ENCODE measurements at places on chromosomes 5 and 9.

DNA sequence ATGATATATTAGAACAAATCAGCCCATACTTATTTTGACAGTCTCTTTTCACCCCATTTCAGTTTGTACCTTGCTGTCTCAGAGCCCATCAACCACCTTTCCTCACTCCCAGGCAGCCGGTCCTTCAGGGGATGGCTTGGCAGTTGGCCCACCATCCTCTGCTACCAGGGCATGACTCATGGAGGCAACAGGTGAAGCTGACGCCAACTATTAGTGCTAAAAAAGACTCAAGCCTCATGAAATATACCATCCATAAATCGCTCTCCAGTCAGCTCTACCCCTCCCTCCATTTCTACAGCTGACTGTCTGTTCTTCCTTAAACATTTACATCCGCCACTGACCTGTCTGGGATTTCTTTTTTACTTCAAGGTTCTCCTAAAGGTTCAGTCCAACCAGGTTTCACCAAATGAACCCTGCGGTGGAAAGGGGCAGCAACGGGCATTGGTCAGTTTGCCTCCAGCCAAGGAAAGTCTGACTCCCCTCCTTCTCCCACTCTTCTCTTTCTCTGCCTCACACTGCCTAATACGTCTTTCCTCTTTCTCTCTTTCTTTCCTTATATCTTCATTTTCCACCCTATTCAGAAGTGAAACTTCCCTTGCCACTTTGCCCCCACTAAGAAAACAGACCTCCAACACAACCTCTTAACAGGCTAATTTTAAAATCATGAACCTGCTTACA, 439.1 kb downstream of the RAB3C start:
- DNase-seq, result no peak

GRCh38 chr9:127803507-127804352, 1.0 kb downstream of the FPGS start:
- DNase-seq, result no peak

GRCh38 chr9:133257465-133257956, 17.5 kb downstream of the ABO start:
- DNase-seq, result no peak

DNA sequence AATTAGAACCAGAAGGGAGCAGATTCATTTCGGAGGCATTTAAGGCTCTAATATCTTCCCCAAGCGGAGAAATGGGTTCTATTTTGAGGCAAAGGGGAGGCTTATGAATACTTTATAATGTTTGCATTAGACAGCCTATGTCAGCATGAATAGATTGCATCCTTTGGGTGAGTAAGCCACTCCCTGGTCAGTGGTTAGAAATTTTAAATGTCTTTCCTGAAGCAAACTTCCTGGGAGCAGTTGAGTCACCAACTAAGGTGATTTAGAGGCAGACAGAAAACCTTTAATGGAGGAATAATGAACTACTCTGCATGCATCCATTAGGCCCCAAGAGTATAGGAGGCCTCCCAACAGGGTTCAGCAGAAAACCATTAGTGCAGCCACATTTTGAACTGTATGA, 204.9 kb downstream of the ELAVL2 start:
- DNase-seq, result no peak

GRCh38 chr9:120441426-120442307, 138.3 kb downstream of the CDK5RAP2 start:
- DNase-seq, result no peak

- no peak for DNase-seq
Measured at GRCh38 chr5:78397831-78398230, 37.4 kb downstream of the SCAMP1 start.

GRCh38 chr9:12826924-12827565, 52.2 kb downstream of the LURAP1L start:
- no peak for DNase-seq

DNA sequence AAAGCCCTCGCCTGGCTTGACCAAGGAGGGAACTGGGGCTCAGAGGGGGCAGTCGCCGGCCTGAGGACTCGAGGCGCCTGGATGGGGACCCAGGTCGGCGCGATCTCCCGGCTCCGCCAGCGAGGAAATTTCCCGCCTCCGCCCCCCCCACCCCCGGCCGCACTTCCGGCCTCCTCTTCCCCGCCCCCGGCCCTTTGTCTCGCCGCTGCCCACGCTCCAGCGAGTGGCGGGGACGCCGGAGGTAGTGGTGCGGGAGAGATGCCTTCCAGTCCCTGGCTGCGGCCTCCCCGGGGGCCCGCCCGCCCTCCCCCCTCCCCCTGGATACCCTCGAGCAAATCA, 448 bp upstream of the GPRIN1 start:
- DNase-seq, result no peak

DNA sequence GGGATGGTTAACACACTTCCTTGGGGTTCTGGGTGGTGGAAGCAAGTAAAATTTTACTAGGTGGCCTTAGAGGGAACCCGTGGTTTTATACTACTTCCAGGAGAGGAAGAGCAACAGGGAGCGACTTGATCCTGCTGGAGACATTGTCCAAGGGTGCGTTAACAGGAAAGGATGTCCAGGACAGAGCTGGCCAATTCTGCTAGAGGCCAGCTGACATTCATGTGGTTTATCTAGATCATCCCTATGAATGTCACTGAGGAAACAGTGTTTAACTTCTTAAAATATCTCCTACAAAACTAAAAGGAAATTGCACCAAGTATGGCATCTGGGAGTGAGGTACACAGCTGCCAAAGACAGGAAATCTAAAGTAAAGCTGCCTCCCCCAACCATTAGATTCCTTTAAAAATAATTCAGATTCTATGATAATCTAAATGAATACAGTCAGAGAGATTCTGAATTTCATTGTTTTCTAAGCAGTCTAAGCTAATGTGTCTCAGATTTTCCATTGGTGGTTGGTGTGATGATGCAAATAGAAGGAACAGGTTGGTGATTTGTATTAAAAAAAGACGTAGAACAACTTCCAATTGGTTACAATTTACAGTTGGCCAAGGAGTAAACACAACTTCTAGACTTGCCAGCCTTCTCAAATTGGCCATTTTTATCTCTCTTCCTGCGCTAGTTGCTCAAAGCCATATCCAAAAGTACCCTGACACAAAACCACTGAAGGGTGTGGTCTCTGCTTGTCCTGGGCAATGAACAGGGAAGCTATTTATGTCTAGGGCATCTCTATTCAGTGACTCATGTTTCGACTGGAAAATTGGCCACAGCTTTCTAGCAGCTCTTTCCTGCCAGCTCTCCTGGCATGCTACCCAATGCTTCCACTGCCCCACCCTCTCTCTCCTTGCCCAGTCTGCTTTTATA, 574.7 kb upstream of the MEF2C start:
- no peak for DNase-seq
